ENCODE measurements at places on chromosomes 11 and 22.

- no peak for DNase-seq
Measured at GRCh38 chr22:29071261-29072045, 1.4 kb upstream of the KREMEN1 start.

DNA sequence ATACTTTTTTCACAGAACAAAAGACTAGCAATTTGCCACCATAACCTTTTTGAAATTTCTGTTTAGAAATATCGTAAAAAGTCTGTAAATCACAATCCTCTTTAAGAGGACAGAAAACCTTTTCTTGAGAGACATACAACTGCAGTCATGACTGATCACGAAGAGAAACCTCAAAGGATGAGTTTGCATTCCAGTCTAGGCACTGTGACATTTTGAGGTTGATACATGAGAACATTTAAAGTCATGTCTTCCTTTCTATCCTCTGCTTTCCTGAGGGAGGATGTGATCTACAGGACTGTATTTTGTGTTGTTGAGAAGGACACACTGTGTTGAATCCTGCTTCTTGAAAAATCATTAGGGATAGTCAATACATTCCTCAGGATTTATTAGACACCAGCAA is 476.7 kb upstream of the CCDC179 start:
- no peak for DNase-seq

- DNase-seq = peak; percentile 53
Measured at GRCh38 chr22:50270666-50271394, 650 bp upstream of the MAPK11 start.

- DNase-seq = no peak
Measured at GRCh38 chr11:33478111-33478573, 221.0 kb downstream of the HIPK3 start.

DNA sequence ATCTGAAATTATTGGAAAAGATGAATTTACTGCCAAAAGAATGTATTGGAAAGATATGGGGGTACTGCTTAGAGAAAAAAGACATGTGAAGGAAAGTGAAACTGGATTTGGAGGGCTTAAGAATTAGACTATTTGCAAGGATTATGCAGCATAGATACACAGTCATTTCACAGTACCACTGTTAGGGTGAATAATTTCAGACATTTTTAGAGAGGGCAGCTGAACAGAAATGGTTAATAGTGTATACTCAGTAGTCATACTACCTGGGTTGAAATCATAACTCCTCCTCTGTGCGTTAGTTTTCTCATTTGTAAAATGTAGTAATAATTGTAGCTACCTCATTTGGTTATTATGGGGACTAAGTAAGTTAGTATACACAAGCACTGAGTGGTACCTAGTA is 33.0 kb downstream of the GAS2 start:
- DNase-seq = no peak

- DNase-seq = no peak
Measured at GRCh38 chr11:1568441-1568911, 3.6 kb downstream of the DUSP8 start.

- DNase-seq = no peak
Measured at GRCh38 chr22:39956932-39957664, 3.1 kb upstream of the TMA7B start.

DNA sequence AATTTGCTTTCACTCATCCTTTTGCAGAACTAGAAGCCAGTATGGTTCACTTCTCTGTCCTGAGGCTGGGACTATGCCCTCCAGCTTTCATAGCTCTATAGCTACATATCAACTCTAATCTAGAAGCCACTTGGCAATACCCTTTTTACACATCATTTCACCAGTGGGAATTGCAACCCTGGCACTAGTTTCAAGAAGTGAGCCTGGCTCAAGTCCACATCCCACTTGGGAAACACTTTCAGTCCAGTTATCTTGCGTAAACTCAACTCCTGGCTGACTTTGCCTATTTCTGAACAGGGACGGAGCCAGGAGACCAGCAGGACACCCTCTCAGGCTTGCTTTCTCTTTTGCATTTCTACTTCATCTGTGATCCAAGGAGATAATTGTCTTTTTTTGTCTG is 19.9 kb upstream of the FAT3 start:
- no peak for DNase-seq

Data from kidney capillary endothelial cell (primary cell).